ENCODE measurements at places on chromosomes 6 and 20.

GRCh38 chr6:128630213-128630612 lies 109.8 kb upstream of the PTPRK start:
- DNase-seq, result no peak

DNA sequence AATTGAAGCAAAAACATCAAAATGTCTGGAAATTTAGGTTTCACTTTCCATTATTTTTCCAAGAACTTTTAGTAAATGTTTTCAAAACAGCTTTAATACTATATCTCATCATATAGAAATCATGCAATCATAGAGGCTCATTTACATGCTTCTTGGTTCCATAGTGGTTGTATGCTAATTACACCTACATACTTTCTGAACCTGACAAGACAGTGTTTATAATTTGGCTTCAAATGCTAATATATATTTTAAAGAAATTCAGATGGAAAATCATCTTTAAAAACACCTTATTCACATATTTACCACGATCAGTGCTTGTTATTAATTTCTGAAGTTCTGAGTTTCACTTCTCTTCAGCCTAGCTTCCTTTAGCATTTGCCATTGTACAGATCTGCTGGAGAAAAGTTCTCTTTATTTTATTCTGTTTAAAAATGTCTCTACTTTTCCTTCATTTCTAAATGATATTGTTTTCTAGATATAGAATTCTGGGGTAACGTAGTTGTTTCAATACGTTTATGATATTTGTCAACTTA lies 89.9 kb downstream of the PLCB1 start:
- DNase-seq, result no peak

DNA sequence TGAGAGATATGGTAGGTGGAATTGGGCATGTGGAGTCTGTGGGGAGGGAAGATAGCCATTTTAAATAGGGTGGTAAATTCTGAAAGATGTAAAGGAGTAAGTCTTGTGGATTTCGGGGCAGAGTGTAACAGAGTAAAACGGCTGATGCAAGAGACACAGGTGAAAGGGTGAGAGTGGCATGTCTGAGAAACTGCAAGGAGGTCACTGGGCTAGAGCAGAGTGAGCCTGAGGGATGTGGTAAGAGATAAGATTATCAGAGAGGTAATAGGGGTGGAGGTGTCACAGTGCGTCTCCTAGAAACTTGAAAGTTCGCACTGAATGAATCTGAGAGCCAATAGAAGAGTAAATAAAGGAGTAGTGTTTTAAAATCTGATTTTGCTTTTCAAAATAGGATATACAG lies 308.1 kb downstream of the EPM2A start:
- DNase-seq, result no peak

- DNase-seq, result no peak
These were observed 118.3 kb upstream of the EXOC2 start for GRCh38 chr6:811191-811590.

DNA sequence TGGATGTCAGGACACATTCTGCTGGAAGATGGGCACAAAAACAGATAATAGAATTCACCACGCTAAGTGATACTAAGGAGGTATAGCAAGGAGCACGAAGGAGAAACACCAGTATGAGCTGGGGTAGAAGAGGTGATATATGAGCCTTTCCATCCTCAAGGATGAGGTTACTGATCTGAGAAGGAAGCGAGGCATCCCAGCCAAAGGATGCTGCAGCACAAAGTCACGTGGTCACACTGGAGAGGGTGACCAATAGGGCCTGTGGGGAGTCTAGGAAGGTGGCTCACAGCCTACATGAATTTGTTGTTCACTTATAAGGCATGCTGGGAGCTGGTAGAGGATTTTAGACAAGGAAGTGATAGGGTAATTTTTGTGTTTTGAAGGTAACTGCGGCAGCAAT lies 1.4 kb downstream of the GINS1 start:
- DNase-seq, result no peak

DNA sequence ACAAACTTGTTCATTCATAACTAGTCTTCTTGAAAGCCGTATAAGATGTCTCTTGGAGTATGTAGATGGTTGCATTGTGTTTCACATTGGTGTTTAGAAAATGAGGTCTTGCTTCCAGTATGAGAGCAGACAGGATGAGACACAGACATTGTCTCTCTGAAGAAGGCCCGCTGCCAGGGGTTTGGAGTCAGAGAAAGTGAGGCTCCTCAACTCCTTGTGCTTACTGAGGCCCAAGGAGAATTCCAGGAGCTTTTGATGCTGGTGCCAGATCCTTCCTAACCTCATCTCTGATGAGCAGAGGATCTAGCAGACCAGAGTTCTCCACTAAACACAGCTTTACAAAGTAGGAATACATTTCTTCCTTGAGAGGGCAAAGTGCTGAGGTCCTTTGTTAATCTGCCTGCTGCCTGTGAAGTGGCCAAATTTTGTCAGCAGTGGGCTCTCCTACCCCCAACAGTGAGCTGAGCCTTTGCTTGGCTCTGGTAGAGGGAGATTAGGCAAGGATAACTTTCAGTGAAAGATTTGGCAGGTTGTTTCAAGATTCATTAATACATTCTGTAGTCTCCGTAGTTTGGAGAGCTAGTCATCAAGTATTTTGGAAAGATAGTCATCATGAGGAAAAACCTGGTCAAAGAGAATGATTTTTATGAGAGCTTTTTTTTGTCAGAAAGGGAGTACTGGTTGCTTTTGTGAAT lies 9.7 kb downstream of the MAPRE1 start:
- no peak for DNase-seq

- DNase-seq, result no peak
These were observed 264.6 kb upstream of the CDYL start for GRCh38 chr6:4511641-4512020.

GRCh38 chr6:47059216-47059885 lies 17.2 kb upstream of the ADGRF1 start:
- DNase-seq, result no peak

GRCh38 chr6:46172176-46172575 lies 1.4 kb upstream of the ENPP5 start:
- DNase-seq, result no peak

- DNase-seq, result no peak
These were observed 150.7 kb upstream of the GMDS start for GRCh38 chr6:2396042-2396657.

DNA sequence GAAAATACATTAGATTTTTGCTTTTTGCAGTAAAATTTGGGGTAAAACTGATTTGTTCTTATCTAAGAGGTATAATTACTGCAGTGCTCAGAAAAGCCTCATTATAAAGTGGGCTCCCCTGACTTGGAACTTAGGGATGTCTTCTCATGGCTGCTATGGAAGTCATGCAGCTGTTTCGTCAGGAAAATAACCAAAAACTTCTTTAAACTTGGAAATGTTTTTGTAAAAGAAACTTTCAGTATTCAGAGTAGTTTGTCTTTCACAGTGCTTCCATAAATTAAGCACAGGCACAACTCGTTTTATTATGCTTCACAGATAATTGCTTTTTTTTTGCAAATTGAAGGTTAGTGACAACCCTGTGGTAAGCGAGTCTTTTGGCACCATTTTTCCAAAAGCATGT lies 6.8 kb downstream of the MAPK14 start:
- no peak for DNase-seq

Measured in sciatic nerve (tissue), 2 donors.